ENCODE measurements at places on chromosomes 2 and 18.

DNA sequence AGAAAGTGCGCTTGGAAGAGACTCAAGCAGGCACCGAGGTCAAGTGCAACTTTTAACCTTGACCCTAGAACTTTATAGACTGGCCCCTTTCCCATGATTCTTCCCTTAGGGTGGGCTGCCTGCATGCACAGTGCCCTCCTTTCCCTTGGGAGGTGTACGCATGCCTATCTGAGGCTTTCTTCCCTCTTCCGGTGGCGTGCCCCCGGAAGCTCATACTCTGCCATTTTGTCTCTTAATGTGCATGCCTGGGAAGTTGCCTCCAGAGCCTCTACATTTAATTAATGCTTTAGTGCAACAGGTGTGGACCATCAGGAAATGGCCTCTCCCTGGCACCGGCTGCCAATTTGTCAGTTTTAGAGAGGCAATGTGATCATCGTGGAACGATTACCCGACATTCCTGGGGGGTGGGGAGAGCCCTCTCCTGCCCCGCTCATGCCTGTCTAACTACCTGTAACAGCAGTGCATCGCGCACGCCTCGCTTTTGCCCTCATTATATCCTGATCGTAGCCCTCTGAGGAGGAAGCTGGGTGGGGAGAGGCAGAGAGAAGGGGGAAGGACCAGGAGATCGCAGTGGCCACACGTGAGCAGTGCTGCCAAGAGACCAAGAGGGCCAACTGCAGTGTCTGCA lies 194.8 kb downstream of the TFCP2L1 start:
- no peak for DNase-seq

- DNase-seq, result no peak
Measured at GRCh38 chr2:6139916-6140315, 447.7 kb downstream of the SOX11 start.

GRCh38 chr2:145221516-145221915 lies 701.6 kb upstream of the ZEB2 start:
- DNase-seq, result no peak

GRCh38 chr2:134897932-134898331 lies 20.7 kb upstream of the CCNT2 start:
- no peak for DNase-seq

DNA sequence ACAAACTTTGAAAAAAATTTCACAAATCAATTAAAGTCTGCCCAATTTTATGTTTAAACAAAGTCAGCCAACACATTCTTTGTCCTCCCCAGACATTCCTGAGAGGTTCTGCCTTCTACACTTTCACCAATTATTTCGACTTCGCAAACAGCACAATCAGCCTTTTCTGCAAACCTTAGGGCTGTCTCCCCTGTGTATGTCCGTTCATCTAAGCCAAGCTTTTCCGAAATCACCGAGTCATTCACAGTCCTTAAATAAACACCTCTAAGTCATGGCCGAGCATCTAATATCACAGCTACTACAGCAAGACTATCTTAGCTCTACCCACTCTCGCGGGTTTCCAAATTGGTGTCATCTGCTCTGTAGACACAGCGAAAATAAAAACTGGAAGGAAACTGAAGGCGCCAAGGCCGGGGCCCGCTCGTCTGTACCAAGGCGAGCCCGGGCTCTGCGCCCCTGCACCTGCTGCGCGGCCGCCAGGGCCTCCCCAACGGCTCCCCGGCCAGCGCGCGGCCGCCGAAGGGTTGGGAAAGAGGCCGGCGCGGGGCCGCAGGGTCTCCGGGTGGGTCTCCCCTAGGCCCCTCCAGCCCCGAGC lies 730 bp downstream of the ODC1 start:
- no peak for DNase-seq

Data from stimulated activated CD4-positive, alpha-beta T cell treated with anti-CD3 and anti-CD28 coated beads, Interleukin-15, amount 100 ng/mL, for 24 hours (primary cell).